Panc1 (cell line): ENCODE measurements at places on chromosomes 1 and 21. TPM values are rescaled to one million over a fixed set of nuclear protein-coding genes. Genes with fewer than 3 reads are reported as not detected.

DNA sequence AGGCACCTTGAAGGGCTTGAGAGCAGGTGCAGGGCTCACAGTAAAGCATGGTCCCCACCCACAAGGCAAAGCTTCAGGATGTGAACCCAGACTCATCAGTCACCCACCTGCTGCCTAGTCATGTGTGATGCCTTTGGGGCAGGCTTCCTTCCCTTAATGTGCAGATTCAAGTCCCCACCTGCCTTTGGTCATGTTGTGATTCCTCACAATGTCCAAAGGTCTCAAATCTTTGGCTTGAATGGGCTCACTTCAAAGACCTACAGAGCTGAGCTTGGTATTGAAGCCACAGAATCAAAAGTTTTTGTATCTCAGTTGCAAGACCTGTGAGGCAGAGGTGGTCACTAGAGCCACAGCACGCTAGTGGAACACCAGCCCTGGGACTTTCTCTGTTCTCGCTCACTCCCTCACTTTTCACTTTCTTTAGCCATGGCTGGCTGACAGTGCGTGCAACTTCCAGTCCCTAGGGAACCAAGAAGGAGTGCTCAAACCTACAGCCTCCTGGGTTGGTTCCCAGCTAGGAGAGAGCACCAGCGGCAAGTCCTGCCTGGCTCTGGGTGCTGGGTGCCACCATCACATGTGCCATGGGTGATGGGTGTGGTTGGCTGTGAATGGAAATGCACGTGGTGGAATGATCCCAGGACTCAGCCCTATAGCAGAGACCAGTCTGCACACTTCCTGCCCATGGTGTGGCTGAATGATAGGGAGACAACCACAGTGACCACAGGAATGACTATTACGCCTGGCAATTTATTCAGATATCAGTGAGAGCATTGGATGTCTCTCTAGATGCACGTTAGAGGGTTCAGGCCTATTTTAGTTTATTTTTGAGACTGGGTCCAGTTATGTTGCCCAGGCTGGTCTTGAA lies 26.4 kb upstream of the CLIC6 start:
- no peak for DNase-seq

DNA sequence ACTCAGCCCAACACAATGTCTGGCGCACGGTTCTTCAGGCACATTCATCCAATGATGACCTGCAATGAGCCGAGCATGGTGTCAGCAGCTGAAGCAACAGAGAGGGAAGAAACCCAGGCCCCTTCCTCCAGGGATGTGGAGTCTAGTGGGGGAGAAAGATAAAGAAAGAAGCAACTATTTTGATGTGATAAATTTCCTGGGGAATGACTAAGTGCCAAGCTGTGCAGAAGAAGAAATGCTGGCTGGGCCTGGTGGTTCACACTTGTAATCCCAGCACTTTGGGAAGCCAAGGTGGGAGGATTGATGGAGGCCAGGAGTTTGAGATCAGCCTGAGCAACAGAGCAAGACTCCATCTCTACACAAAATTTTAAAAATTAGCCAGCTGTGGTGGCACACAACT lies 561.8 kb downstream of the KIF26B start:
- no peak for DNase-seq

COL8A2 gene
- 1.2 TPM for total RNA-seq

SMG7 gene
- total RNA-seq: 65.2 TPM

DNA sequence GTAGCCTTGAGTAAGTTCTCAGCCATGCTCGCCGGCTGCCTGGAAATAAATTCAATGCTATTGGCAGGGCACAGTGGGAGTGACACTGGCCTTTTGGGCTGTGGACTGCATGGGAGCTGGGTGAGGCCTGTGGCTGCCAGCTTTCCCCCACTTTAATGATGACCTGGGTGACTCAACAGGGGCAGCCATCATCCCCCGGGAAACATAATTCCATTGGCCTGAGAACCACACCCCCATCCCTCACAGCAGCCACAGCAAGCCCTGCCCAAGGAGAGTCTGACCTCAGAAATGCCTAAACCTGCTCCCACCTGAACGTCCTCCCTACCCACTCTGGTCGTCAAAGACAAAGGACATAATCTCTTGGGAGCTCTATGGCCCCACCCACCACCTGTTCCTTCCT lies 384.0 kb downstream of the LTN1 start:
- DNase-seq: no peak

GRCh38 chr1:162631546-162632191 lies 595 bp upstream of the DDR2 start:
- DNase-seq: no peak

- DNase-seq: no peak
These were observed 89.2 kb downstream of the TRIM11 start for GRCh38 chr1:228317411-228317828.

GJC2 gene
- total RNA-seq: 2.4 TPM

DNA sequence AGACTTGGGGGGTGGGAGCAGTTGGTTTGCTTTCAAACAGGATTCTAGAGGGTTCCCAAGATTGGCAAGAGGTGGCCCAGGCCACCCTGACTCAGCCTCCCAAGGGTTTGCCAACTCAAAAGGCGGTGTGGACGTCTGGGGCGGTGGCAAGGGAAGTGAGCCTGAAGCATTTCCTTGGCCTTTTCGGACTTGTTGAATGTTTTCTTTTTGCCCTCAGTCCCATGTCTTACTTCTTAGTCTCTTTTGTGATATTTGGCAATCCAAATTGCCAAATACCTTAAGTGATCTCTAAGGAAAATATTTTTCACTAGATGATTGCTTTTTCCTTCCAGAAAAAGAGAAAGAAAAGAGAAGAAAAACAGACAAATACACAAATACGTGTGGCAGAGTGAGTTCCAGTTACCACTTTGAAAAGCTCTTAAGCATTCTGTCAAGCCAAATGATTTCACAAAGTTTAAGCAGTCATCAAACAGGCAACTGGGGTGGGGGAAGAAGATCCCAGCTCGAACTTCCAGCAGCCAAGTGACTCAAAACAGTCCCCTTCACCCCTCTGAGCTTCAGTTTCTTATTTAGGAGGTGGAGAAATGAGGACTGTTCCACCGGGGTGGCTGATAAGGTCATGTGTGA lies 374.6 kb upstream of the USP24 start:
- no peak for DNase-seq

- DNase-seq: no peak
These were observed 9.1 kb downstream of the MMEL1 start for GRCh38 chr1:2623571-2624337.
